ENCODE measurements at places on chromosomes 6 and 20.

DNA sequence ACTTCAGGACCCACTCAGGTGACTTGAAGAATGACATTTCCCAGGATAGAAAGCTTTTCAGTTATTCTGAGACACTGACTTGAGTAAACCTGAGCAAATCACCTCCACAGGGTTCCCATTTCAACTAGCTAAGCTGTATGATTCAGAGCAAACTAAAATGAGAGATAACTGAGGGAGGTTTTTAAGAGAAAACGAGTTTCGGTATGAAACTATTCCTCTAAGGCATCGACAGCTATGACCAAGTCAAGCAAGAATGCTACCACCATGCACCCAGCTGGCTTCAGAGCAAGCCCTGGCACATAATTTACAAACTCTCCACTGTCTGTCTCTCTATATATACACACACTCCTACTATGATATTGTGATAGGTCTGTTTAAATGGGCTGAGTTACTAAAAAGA lies 75.4 kb downstream of the PERP start:
- no peak for DNase-seq

DNA sequence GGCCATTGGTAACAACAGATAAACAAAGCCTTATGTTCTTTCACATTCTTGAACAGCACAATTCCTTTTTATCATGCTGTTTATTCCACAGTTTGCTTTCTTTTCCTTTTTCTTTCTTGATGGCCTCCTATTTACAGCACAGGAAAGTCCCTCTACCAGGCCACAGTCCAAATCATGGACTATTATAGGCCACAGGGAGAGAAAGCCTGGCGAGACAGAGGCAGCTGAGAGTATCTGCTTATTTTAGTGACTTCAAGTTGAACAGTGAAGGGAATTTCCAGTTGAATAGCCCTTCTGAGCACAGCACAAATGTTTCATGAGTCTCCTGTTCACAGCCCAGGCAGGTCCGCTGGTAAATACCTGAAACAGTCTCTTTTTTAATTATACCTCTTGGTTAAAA lies 263.7 kb upstream of the ARID1B start:
- no peak for DNase-seq

GRCh38 chr20:35326021-35326739 lies 34.0 kb upstream of the FAM83C start:
- DNase-seq, result no peak

GRCh38 chr6:108884211-108885059 lies 36.2 kb downstream of the ARMC2 start:
- DNase-seq, result no peak

DNA sequence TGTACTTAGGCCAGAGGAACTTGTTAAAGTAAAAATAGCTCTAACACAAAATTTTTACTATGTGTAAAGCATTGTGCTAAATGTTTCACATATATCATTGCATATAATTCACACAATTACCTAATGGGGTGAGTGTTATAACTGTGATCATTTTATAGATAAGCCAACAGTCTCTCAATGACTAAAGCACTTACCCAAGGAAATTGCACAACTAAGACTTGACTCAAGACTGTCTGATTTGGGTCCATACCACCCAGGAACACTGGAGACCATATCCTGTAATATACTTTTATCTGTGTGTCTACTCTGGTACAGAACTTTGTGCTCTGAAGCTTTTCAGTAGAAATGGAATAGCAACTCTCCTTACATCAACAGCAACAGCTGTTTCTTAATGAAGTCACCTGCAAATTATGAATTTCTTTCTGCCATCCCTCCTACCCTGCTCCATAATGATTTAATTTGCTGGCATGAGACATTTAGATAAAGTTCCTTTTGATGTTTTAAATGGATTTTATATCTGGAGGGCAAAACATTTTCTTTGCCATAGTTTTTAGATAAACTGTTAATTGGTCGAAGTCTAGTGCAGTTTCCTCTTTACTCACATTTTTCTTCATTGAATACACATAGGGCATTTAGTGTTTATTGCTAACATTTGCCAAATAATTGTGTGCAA lies 47.5 kb downstream of the TSPYL4 start:
- DNase-seq, result peak; percentile 73

GRCh38 chr6:160112628-160113299 lies 8.9 kb upstream of the SLC22A1 start:
- no peak for DNase-seq

GRCh38 chr6:162245830-162246420 lies 481.6 kb downstream of the PRKN start:
- DNase-seq, result no peak

DNA sequence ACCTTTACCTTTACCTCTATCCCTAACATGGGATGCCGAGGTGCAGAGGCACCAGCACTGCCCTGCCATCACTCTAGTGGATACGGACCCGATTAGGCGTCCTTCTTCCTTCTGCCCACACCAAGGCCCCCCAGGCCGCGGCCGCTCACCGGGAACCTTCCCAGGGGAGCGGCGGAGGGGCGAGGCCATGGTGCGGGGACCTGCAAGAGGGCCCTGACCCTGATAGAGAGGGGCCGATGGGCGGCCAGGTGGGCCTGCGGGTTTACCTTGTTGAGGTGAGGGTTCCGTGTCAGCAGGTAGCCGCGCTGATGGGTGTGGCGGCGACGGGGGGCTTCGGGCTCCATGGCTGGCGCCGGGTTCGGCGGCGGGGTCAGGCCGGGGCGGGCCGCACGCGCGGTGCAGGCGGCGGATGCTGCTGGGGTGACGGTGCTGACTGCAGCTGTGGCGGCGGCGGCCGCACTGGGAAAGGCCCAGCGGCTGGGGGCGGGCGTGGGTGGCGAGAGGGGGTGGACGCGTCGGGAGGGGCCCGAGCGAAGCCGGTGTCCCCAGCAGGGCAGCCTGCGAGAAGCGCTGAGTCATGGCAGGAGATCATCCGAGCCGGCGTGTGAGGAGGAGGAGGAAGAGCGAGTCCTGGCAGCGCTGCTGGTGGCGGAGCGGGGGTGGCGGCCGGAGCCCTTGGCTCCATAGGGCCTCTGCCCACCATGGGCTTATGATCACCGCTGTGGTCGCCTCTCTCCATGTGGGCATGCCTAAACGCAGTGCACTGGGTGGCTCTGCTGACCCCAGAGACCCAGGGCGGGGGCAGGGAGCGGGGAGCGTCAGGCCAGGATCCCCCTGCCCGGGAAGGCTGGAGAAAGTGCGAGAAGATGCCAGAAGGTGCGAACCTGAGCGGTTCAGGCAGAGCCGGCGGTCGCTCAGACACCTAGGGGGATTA lies at the start of gene ME1:
Gene ME1, minus strand, starts transcription at position 441 of the 934 bp plus-strand sequence. Its CDS starts 97 bp downstream, at position 344.
- DNase-seq, result peak; percentile 84

GRCh38 chr6:18920701-18921100 lies 533.6 kb downstream of the RNF144B start:
- no peak for DNase-seq

GRCh38 chr6:36546308-36546919 lies 865 bp downstream of the STK38 start:
- DNase-seq, result peak; percentile 69

DNA sequence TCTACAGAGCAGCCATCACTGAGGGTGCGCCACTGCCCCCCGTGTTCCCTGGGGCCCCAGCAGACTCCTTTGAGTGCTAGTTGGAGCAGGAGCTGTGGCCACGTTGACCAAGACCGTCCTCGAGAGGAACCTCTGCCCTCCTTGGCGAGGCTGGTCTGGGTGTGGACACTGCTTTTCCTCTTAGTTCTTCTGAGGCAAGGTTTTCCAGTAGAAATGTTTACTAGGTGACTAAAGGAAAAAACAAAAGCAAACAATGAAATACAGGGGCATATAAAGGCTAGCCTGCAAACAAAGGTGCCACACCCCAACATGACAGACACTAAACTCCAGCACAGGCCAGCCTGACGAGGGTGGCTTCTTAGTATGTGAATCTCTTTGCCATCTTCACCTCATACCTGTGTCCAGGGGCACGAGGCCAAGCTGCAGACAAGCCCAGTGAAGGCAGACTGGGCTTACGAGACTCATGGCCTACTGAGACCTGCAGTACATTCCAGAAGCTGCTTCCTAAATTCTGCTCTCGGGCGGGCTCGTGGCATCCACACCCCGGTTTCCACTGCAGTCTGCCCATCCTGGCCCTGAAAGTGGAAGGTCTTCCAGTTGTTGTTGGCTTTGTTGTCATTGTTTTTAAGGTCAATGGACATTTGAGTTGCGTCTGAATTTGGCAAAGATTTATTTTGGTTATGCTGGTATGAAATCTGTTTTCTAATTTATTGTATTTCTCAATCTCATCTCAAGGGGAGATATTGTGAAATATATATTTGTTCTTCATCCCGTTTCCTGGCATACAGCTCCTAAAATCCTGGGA lies 39.2 kb downstream of the FAM50B start:
- peak; percentile 21 for DNase-seq

GRCh38 chr6:118940770-118941169 lies 5.8 kb upstream of the MCM9 start:
- DNase-seq, result no peak

GRCh38 chr20:53985150-53985518 lies 85.3 kb downstream of the BCAS1 start:
- no peak for DNase-seq

DNA sequence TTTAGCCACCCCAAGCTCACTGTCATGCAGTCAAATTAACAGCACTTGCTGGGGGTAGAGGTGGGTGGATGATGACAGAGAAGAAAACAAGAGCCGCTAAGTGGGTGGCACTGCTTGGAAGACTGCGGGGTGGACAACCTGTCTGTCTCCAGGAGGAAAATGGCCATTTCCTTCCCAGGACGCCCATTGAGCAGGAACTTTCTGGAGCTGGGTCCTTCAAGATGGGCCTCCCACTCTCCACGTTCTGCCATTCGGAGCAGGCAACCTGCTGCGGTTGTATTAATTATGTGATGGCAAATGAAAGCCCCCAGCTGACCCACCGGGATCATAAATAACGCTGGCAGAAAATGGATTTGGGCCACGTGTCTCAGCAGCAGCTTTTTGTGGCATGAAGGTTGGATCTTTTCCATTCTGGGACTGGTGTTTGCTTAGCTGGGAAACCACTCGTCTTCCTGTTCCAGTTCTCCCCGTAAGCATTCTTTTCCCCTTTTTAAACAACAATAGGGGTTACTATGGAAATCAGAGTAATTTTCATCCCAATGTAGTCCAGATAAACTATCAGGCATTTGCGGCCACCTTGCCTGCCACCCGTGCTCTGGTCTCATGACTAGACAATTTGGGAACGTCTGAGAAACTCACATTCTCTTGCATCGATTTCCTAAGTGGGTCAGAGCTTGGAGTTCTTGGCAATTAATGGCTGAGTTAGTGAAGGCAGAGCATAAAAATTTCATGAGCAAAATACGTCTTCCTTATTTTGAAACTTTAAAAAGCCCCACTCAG lies 215.5 kb downstream of the ANKRD60 start:
- no peak for DNase-seq

DNA sequence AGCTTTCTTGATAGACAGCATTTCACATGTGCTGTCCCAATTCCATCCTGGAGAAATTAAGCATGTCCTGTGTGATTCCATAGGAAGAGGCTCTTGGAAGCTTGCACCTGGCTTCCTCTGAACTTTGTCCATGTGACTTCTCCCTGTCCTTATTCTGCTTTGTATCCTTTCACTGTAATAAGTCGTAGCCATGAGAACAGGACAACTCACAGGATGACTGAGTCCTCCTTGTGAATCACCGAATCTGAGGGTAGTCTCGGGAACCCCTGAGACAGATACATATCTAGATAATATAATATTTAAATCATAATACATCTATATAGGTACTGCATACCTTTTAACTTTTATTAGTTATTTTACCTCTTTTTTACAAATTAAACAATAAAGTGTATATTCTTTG lies 156.7 kb upstream of the THEMIS start:
- DNase-seq, result peak; percentile 56

- DNase-seq, result no peak
Measured at GRCh38 chr20:2838170-2838797, 2.2 kb downstream of the PCED1A start.

DNA sequence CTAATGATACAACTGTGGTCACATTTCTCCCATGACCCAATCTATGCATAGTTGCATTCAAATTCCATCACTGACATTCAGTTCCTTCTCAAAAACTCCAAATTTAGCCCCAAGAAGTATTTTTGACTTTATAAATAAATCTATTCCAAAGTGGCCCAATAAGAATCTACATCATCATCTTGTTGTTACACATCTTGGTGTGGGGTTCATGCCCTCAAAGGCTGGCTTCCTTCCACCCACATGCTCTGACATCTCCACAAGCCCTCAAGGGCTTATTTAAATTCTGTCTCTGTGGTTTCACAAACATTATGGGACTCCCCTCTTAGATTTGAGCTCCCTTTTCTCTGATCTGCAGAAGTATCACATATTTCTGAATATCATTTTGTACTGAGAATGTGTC lies 585.3 kb upstream of the BTBD3 start:
- peak; percentile 19 for DNase-seq

DNA sequence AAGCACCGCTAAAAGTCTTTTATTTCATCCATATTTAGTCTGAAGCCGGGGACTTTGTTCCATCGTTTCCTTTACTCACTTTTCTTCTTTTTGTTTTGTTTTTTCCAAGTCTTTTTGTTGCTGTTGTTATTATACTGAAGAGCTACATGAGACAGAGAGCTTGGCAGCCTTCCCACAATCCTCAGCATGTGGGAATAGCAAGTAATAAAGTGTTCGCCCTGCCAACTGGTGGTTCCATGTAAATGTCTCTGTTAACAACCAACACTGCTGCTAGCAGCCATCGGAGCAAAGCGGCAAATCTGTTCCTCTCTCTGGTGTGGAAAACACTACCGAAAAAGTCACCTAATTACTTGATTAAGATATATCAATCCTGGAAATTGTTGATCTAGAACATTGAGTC lies 437.8 kb upstream of the ID4 start:
- DNase-seq, result peak; percentile 57

DNA sequence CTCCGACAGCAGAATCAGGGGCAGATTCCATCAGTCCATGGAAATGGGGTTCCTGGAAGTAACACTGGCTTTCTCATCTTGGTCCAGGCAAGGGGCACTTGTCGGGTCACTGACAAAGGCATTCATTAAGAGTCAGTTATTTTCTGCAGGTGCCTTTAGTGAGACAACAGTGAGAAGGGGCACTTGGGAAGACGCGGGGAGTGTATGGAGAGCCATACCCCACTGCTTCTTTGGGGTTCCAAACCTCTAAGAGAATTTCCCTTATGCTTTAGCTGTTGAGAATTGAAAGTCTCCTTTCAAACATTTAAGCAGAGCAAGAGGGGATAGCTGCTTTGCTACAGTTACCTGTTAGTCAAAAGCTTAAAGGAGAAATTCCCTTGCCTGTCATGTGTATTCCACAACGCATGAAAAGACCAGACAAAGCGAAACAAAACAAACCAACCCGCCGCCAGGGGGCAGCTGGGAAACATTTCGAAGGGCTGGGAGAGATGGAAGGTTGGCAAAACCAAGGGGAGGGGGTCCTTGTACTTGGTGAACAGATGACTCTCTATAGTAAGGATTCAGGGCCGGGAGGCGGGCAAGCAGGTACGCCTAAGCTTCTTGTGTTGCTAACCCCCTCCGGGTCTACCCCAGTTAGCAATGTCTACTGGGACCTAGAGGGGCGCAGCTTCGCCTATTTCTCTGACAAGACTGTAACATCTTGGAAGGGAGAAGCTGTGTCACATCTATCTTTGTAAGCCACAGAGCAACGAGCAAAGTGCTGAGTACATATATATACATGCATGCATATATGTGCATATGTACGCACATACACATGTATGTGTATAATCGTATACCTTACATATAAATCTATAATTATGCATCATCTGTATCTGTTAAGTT lies 474.9 kb upstream of the AGPAT4 start:
- peak; percentile 25 for DNase-seq

- peak; percentile 18 for DNase-seq
Measured at GRCh38 chr6:3195695-3196497, 31.6 kb downstream of the TUBB2B start.
